ENCODE measurements at places on chromosomes 3 and 15.

- peak; percentile 83 for DNase-seq
These were observed 1.3 kb upstream of the PIGZ start for GRCh38 chr3:196969660-196970546.

- DNase-seq = no peak
These were observed 72.3 kb upstream of the EIF1B start for GRCh38 chr3:40237159-40237558.

GRCh38 chr15:74995779-74996765 is 709 bp downstream of the SCAMP5 start:
- DNase-seq = no peak

GRCh38 chr3:182829761-182830405 is 36.6 kb downstream of the ATP11B start:
- no peak for DNase-seq

- no peak for DNase-seq
These were observed 87.0 kb downstream of the ANP32A start for GRCh38 chr15:68733666-68734065.

DNA sequence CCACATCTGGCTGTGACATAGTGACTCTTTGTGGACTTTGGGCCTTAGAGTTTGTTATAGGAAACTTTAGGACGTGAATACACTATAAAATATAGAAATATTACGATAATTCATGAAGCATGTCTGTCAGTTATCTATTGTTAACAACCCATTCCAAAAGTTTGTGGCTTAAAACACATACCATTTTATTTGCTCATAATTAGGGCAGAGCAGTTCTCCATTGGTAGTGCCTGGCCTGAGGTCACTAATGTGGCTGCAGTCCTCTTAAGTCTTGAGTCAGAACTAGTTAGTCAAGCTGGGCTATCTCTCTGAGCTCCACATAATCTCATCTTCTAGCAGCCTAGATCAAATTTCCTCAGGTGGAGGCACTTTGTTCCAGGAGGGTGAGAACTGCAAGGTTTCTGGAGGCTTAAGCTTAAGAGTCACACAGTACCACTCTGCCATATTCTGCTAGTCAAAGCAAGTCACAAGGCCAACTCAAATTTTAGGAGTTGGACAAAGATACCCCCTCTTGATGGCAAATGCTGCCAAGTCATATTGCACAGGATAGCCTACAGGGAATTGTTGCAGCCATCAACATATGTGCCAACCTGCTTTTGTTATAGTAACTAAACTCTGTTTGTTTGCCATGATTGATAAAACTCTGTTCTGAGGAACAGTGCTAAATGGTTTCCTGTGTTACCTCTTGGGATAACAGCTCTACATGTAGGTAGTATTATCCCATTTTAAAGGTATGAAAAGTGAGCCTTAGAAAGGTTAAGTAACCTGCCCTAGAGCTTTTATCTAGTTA is 8.7 kb downstream of the ATXN7 start:
- DNase-seq = no peak

GRCh38 chr15:66598095-66598815 is 32.5 kb upstream of the LCTL start:
- DNase-seq = no peak

GRCh38 chr3:98095882-98096281 is 8.9 kb downstream of the OR5AC2 start:
- no peak for DNase-seq

Measured in GM06990 (cell line).